ENCODE measurements at places on chromosomes 2 and 18.

GRCh38 chr2:47654790-47655562, 128.0 kb upstream of the MSH6 start:
- peak; percentile 55 for DNase-seq

- no peak for DNase-seq
Observed at GRCh38 chr18:74249181-74249968, 42.4 kb downstream of the CYB5A start.

DNA sequence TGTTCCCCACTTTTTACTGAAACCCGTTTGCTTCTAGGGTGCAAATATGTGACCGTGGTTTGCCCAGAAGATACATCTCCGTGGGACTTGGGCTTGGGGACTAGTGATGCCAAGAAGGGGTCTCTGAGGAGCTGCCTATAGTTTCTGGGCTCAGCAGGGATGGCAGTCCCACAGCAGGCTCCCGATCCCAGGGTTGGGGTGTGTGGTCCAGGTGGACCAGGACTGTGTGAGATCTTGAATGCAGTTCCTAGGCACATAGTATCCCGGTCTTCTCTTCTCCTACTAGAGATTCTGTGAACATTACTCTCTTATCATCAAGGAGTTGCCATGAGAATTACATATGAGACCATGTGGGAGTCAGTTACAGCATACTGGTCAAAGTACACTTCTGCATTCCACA, 435.8 kb upstream of the SPRED2 start:
- no peak for DNase-seq

DNA sequence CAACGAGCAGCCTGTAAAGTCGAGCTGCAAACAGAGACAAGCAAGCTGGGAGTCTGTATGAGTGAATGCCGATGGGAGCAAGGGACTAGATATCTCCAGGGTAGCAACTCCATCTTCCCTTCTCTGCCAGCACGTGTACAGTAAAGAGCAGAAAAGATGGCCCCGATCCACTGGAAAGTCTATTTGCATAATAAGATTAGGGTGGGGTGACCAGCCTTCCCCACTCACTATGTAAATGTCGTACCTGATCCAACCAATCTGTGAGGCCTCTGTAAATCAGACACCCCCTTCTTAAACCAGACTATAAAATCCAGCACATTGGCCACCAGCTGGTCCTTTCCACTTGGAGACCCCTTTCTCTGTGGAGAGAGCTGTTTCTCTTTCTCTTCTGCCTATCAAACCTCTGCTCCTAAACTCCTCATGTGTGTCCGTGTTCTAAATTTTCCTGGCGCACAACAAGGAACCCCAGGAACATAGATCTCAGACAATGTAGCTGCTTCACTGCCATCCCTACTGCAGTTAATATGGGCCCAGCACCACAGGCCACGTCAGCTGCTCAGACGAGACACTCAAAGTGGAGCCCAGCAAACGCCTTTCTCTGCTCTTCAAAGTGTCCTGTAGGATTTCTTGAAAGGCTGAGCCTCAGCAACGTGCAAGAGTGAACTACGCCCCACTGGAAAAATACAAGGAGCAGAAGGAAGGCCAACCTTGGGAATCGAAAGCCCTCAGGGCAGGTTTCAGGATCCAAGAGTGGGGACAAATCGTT, 26.1 kb downstream of the DIPK1C start:
- DNase-seq = no peak

DNA sequence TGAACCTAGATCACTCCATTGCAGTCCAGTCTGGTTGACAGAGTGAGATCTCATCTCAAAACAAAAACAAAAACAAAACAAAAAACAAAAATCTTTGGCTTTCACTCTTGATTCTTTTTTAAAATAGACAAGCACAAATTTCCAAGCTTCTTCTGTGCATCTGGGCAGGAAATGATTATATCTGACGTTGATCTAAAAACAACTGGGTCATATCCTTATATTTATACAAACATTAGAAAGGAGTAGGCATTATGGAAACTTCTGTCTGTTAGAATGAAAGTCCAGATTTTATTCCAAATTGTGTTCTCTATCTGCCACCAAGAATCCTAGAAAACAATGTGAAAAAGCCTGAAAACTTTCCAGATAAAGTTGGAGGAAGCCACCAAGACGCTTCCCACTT, 26.2 kb upstream of the PMAIP1 start:
- DNase-seq = no peak

DNA sequence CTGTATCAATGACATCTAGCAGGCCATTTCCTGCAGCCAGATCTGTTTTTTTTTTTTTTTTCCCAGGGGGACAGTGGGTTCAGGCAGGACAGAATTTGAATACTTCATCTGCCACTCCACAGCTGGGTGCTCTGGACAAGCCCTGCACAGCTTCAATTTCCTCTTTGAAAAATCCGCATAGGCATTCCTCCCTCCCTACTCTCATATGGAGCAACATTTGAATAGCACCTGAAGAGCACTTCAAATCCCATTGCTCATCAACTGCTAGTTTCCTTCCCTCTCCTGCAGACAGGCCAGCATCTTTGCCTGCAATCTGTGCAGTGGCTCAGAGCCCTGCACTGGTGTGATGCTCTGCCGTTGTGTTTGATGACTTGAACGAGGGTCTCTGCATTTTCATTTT, 326.3 kb downstream of the TSN start:
- DNase-seq = no peak

DNA sequence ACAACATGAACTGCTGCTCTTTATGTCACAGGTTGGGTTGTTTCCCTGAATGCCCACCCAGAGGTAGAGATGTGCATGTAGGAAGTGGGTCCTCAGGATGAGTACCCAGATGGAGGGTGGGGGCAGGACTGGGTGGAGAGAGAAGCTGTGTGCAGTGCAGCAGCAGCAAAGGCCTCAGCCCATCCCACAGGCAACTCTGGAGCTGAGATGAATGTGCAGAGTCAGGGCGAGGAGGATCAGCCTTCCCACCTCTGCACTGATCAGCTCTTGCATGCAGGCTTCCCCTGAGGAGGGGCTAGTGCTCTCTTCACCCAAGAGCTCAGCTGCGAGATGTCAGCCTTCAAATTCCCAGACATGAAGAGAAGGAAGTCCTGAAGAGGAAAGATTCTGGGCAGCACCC, 326.2 kb upstream of the RAB6C start:
- no peak for DNase-seq

DNA sequence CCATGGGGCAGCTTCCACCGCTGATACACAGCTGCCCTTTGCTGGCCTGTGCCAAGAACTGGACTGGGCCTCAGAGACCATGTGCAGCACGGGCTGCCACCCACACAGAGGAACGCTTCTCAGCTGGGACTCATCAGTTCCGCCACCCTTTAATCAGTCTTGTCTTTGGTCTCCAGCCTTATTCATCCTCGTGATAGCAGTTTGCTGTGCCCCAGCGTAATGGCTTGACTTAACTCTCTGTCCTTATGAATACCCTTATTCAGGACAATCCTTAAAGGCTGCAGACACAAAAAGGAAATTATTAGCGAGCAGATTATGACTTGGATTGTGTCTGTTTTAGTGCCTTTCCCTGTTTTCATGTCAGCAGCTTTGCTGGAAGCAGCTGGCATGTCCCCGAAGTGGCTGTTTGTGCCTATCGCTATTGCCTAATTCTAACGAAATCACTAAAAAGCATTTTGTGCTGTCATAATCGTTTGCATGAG, 108.9 kb upstream of the DAPL1 start:
- no peak for DNase-seq

DNA sequence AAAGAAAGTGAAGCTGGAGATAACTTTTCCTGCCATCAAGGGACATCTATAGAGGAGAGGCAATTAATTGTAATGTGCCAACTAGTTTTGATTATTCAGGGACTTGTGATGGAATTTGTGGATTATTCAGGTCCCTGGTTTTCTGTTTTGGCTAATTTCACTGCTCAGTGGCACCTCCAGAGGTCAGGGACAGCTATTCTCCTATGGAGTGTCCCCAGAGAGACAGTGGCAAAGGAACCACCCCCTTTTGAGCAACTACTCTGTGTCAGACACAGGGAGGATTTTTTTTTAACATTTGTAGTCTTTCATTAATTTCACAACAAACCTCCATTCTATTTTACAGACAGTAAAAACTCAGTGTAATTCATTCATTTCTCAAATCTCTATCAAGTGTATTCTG, 206.0 kb upstream of the SPRED2 start:
- no peak for DNase-seq

DNA sequence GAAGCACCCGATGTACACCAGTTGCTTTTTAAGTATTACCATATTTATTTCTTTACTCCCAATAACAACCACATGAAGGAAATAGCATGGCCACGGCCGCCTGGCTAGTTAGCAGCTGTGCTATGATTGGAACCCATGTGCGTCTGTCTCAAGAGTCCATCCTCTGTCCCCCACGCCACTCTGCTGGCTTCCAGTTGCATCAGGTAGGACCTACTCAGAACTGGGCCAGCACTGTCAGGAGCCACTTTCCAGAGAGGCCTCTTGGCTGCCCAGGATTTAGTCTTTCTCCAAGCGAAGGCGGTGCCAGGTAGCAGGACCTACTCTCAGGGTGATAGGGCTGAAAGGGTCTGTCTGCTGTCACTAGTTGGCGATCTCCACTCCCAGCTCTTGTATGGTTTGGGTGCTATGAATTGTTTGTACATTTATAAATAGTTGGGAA, 22.1 kb downstream of the ASB18 start:
- DNase-seq = no peak

- no peak for DNase-seq
Observed at GRCh38 chr18:71797554-71797953, 746.6 kb downstream of the CBLN2 start.
